ENCODE measurements at places on chromosomes 7 and 10.

DNA sequence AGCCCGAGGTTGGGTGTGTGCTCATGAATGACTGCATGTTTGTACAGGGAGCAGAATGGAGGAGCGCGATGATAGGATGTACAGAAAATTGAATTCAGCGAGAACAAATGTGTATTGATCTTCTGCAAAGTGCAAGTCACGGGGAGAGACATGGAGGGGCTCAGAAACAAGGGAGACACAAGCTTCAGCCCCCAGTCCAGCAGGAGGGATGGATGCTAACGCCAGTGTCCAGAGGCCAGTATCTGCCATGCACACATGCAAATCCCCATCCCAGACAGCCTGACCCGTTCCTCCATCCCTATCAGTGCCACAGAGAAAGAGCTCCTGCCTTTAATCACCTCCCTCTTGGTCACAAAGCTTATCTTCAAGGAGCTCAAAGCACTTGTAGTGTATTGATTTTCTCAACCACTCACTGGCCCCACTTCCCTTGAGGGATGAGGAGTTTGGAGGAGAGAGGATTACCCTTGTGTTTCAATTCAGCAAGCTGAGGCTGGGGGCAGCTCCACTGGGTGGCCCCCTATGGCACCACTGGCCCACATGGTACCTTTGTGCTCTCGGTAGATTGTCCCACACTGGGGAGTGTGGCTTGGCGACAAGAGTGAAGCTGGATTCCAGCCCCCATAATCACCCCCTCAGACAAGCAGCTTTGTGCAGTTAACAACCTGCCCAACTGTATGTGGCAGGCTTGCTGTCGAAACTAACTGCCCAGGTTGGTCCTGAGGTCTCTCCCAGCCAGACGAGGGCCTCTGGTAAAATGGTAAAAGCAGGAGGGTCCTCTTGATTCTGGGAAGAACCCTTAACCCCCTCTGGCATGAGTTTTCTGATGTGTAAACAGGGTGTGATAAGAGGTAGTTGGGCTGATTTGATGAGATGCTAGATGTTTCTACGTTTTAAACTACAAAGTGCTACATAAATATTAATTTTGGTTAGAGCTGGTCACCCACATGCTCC is 151.6 kb upstream of the UNC5B start:
- no peak for DNase-seq

- no peak for DNase-seq
Observed at GRCh38 chr7:45511721-45512597, 62.2 kb upstream of the ADCY1 start.

DNA sequence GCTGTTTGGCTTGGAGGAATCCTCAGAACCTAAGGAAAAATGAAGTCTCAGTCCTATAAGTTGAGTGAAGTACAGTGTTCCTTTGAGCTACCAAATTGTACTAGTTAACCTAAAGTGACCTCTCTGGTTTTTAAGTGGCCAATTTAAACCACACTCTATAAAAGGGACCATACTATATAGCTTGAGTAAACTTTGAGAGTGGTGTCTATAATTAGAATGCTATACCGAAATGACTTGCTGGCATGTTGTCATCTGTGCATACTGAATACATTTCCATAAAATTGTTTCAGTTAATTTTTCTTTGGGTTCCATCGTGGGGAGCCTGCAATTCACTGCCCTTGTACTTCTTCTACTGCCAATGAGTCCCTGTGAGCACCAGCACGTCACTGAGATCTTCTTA is 151.1 kb downstream of the DKK1 start:
- DNase-seq, result no peak

- DNase-seq, result no peak
Observed at GRCh38 chr7:81300753-81301152, 381.9 kb upstream of the SEMA3C start.

DNA sequence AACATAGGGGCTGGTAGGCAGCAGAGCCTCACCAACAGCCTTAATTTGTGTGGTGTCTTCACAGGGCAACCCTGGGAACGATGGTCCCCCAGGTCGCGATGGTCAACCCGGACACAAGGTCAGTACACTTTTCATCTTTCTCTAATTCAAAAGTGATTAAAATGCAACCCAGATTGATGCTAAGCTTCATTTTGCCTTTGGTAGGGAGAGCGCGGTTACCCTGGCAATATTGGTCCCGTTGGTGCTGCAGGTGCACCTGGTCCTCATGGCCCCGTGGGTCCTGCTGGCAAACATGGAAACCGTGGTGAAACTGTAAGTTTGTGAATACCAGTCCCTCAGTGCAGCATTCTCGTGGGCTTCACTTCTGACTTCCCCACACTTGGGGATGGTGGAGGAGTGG is 30.9 kb downstream of the COL1A2 start:
- DNase-seq, result no peak
